CD4-positive, alpha-beta T cell treated with Interleukin-2 at 100 ng/mL for 4 hours (primary cell): ENCODE measurements at places on chromosomes 1 and 21.

GRCh38 chr1:31153423-31153822 is 86.3 kb downstream of the NKAIN1 start:
- no peak for DNase-seq

DNA sequence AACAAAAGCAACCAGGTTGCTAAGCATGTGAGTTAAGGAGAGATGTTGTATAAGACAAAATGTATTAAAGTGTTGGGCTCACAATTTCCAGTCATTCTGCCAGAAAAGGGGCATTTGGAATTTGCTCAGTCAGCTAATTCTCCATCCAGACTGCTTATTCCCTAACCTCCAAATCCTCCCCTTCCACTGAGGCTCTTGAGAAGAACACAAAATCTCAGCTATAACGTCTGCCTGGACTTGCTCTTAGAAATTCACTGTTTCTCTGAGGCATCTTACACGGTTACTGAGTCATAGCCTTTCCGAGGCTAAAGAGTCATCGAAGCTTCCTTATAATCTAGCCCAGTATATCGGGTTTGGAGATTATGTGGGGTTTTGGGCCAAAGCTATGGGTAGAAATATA is 548.2 kb upstream of the ADGRL4 start:
- no peak for DNase-seq

- no peak for DNase-seq
Measured at GRCh38 chr1:3609769-3610526, 1.4 kb downstream of the MEGF6 start.

GRCh38 chr21:42518215-42518614 is 4.6 kb downstream of the SLC37A1 start:
- no peak for DNase-seq

DNA sequence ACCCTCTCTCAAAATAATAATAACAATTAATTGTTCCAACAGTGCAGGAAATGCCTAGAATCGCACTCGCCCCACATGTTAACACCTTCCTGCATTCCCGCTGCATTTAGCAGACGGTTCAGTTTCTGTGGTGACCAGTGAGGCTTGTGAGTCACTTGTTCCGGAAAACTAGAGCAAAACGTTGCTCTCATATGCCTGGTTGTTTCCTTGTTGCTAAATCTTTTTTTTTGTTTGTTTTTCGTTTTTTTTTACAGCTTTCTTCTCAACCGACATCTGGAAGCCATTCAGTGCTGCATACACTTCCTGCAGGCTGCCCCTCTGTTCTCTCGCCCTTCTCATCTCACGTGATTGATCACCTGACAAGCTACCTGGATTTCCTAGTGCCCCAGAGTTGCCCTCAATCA is 56.9 kb upstream of the TMPRSS2 start:
- no peak for DNase-seq

- DNase-seq: no peak
Measured at GRCh38 chr1:36735939-36736730, 253.4 kb upstream of the CSF3R start.

DNA sequence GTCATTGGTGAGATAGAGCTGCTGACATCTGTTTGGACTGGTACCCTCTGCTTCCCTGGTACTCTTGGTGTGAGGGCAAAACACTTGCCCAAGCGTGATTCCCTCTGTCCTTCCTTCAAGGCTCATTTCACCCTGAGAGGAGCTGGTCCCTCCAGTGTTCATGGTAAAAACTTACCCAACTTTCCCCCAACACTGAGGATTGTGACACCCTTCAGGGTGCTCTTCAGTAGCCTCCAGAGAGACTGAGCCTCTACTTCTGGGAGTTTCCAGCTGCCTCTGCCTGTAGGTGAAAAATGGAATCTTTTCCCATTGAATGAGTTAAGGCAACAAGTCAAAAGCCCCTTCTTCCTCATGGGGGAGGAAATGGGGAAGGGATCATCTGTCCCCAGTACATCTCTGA is 9.6 kb downstream of the CCDC190 start:
- no peak for DNase-seq

- peak; percentile 88 for DNase-seq
Measured at GRCh38 chr1:26787381-26787705, 407 bp upstream of the PIGV start.

GRCh38 chr1:212967801-212968200 is 17.5 kb downstream of the VASH2 start:
- DNase-seq: no peak

GRCh38 chr1:198156111-198156744 is 570 bp upstream of the NEK7 start:
- peak; percentile 86 for DNase-seq

DNA sequence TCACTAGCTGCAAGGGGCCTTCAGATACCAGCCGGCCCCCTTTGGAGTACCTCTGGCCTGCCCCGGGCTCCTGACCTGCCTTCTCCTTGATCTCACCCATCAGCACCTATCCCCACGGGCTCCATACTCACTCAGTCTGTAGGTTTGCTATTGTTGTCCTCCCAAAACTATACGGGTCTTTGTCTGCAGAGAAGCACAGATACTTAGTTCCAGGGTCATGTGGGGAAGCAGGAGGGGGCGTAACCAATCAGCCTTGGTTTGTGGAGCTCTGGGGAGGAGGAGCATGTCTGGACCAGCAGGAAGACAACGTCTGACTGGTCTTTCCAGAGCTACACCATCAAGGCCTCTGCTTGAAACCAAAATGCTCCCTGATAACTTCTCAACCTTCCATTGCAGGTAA is 15.2 kb downstream of the TMEM63A start:
- no peak for DNase-seq

DNA sequence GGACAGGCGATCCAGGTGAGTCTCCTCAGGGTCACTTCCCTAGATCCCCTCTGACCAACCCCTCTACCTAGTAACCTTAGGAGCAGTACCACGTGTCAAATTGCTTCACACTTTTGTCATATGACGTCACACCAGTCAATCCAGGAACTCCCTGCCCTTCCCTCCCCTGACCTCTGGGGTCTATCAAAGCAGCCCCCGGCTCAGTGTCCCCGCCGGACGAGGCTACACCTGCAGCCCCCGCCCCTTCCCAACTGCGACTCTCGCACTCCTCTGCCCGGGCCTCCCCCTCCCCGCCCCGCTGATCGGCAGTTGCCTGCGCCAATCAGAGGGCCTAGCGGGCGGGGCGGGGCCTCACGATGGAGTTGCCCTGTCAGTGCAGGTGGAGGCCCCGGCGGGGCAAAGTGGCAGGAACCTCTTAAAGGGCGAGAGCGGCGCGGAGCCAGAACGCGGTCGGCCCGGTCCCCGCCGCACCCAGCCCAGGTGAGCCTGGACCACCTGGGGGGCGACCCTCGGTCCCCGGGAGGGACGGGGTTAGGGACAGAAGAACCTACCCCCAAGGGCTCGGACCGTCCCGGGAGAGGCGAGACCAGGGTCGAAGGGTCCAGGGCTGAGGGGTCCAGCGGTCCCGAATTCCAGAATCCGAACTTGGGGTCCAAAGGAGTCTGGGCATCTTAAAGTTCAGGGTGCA is 27.5 kb upstream of the EPB41 start:
- DNase-seq: peak; percentile 89

DNA sequence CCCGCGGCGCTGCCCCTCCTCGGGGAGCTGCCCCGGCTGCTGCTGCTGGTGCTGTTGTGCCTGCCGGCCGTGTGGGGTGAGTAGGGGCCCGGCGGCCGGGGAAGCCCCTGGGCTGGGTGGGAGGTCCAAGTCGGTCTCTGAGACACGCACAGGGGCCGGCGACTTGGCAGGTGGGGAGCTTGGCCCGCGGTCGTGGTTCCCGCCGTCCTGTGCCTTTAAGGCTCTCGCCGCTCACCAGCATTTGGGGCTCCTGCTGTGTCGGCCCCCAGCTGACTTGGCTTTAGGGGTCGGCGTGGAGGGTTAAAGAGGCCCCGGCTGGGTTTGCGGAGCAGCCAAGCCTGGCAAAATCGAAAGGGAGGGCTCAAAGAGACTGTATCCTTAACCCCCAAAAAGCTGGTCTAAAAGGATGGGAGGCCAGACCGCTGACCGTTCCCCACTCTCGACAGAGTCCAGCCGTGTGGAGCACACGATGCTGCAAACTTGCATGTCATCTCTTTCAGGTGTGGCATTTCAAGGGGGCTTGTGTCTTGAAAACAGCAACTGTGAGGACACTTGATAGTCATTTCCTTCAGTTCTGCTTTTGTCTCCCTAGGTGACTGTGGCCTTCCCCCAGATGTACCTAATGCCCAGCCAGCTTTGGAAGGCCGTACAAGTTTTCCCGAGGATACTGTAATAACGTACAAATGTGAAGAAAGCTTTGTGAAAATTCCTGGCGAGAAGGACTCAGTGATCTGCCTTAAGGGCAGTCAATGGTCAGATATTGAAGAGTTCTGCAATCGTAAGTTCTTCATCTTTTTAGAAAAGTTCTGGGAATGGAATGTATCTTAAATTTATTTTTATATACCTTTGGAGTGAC is 540 bp downstream of the CD55 start:
- peak; percentile 19 for DNase-seq

- DNase-seq: no peak
Measured at GRCh38 chr1:203183828-203184227, 2.7 kb downstream of the CHI3L1 start.

GRCh38 chr1:182279724-182280503 is 111.7 kb downstream of the GLUL start:
- no peak for DNase-seq

DNA sequence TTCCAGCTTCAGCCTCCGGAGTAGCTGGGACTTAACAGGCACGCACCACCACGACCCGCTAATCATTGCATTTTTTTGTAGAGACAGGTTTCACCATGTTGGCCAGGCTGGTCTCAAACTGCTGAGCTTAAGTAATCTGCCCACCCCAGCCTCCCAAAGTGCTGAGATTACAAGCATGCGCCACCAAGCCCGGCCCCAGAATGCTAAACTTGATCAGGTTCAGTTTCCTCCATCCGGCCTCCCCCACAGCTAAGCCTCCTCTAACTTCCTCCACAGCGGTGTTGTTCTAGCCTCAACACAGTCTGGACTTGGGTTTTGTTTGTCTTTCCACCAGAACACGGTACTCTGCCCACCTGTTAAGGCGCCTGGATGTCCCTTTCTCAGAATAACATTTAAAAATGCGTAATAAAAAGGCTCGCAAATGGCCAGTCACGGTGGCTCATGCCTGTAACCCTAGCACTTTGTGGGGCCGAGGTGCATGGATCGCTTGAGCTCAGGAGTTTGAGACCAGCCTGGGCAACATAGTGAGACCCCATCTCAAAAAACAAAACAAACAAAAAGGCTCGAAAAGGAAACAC is 2.4 kb downstream of the PARP1 start:
- DNase-seq: peak; percentile 35

GRCh38 chr1:204836856-204837255 is 33.8 kb upstream of the NFASC start:
- no peak for DNase-seq

DNA sequence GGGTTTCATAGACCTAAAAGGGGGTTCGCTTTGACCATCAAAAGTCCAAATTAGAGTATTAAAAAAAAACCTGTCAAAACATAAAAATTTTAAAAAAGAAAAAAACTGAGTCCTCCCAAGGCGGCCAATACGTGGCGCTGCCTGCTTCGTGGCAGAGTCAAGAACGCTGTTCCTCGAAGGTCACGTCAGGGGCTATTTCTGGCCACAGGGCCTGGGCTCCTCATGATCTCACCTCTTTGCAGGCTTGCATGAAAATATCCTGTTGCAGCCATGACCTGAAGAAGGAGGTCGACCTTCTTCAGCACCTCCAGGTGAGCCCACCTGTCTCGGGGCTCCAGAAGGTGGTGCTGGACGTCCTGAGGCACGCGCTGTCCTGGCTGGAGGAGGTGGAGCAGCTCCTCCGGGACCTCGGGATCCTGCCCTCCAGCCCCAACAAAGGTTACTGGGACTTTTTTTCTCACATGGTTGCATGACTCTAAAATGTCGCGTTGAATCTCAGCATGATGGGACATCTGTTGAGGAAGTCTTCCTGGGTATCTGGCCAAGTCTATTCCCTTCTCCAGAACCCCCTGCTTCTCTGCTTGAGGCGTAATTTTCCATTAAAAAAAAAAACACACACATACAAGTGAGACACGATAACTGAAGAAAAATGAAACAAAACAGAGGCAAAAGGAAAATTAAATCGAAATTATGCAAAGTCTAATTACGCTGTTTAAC is 80.4 kb upstream of the EFHD2 start:
- DNase-seq: no peak
